G401 (cell line): ENCODE measurements at places on chromosomes 2 and 18.

GRCh38 chr2:99297994-99298393 lies 3.0 kb downstream of the LYG1 start:
- DNase-seq = no peak

GRCh38 chr2:3179208-3179607 lies 198.4 kb downstream of the EIPR1 start:
- DNase-seq = no peak

- no peak for DNase-seq
These were observed 48.9 kb upstream of the LRP1B start for GRCh38 chr2:142179686-142180085.

DNA sequence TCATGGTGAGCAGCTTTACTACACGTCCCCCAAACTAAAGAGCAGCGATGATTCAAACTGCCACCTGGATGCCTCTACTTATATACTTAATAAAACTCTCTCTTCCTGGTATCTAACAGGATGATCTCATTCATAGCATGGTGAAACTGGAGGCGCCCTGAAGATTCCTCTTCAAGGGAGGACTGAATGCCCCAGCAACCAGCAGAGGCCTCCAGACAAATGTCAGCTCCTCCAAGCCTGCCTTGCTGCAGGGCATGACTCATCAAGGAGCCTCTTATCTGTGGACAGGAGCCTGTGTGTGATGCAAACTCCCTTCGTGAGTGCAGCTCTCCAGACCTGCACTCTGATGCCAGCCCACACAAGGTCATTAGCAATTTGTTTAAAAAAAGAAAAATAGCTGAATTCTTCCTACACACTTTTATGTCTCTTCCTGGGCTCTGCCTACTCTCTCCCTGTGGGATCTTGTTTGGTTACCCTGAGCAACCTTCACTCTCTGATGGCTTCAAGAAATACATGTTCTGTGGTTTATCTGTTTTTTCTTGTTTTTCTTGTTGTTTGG lies 30.2 kb downstream of the LONRF2 start:
- DNase-seq = no peak

DNA sequence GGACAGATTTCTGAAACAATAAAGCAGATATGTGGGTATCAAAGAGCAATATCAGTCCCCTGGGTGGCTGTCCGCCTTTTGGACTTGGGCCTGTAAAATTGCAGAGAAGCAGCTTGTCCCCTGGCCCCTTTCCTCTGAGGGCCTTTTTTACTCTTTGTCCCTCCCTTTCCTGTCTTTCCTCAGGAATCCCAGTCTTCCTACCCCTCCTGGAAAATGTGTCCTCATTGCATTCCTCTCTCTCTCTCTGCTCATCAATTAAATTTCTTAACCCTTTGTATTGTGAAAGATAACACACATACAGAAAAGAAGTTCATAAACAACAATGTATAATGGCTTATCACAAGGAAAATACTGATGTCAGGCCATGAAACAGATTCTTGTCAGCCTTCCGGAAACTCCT lies 3.0 kb upstream of the GRB14 start:
- DNase-seq = no peak

GRCh38 chr18:75207310-75208154 lies 1.4 kb downstream of the PTGR3 start:
- DNase-seq = peak; percentile 45

- no peak for DNase-seq
These were observed 99.1 kb downstream of the MTX2 start for GRCh38 chr2:176368349-176368748.

GRCh38 chr2:62968168-62968567 lies 82.5 kb upstream of the OTX1 start:
- no peak for DNase-seq

- no peak for DNase-seq
These were observed 1491.2 kb downstream of the LRP1B start for GRCh38 chr2:140639628-140640027.

DNA sequence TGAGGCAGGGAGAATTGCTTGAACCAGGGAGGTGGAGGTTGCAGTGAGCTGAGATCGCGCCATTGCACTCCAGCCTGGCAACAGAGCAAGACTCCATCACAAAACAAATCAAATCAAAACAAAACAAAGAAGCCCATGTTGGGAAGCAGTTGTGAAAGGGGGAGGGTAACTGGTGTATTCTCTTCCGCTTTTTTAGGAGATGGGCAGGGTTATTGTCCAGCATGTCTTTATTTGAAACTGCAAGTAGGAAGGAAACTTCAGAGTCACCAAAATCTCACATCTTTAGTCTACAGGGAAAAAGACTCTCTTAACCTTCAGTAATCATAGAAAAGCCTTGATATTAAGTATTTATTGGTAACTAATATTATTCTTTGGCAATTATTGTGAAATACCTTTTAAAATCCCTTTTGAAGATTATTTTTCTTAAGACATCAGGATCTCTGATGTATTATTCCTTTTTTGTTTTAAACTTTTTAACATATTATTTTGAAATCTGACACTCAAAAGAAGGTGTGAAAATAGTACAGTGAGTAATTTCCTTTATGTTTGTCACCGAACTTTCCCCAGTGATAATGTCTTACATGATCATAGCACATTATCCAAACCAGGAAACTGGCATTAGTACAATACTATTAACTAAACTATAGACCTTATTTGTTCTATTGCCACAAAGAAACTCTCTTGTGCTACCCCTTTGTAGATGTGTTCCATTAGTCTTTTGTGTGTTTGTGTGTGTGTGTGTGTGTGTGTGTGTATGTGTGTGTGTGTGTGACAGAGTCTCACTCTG lies 84.3 kb upstream of the LTBP1 start:
- no peak for DNase-seq

DNA sequence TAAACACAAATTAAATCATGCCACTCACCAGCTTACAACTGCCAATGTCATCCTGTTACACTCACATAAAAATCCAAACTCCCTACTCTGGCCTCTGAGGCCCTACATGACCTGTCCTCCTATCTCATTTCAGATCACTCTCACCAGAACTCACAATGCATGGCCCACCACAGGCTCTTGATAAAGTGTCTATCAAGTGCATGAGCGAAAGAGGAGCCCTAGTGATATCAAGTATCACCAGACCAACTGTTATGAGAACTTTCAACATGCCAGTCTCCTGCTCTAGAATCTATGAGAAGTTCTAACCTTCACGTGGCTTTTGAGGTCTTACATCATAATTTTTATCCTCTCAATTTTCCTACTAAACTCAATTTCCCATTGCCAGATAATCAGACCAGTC lies 76.4 kb upstream of the CD226 start:
- DNase-seq = no peak

DNA sequence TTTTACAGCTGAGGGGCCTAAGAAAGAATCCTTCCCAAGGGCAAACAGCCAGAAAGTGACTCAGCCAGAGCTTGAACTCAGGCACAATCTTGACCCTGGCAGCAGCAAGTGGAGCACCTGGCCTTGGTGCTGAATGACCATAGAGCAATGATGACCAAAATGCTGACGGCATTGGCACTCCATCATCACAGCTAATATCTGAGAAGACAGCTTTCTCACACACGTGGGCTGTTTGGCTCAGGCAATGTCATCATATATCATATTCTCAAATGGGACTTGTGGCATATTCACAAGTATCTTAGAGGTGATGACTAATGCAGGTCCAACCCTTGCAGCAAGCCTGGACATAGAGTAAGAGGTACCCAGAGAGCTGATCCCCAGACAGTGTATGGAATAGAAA lies 443.9 kb upstream of the MYT1L start:
- no peak for DNase-seq

GRCh38 chr2:20168727-20169696 lies 55.9 kb downstream of the SDC1 start:
- DNase-seq = no peak

- no peak for DNase-seq
These were observed 593.9 kb downstream of the NYAP2 start for GRCh38 chr2:225993430-225993829.

DNA sequence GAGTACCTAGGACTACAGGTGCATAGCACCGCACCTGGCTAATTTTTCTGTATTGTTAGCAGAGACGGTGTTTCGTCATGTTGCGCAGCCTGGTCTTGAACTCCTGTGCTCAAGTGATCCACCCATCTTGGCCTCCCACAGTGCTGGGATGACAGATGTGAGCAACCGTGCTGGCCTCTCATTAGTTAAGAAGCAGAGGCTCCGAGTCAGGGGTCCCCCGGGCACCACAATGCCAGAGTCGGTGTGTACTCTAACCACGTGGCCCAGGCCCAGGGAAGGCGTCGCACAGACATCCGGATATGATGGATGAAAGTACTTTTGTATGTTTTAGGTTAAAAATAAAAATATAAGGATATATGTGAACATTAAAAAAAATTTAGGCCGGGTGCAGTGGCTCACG lies 28.3 kb upstream of the HPCAL1 start:
- DNase-seq = no peak

DNA sequence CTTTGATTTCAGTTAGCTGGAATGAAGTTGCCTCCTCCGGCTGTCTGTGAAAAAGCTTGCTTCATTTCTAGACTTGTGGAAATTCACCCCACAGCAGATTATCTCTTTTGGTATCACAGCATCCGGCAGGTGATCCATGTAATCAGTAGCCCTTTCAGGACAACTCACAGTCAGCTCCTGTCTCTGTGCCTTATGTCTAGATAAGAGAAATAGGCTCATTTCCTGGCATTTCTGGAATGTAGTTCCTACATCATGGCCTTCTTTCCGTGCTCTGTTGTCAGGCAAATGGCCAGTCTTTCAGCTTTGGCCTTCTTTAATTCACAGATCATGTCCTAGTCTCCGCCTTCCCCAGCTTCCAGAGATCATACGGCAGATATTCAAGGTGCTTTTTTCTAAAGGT lies 455.4 kb downstream of the NUP35 start:
- DNase-seq = no peak

- DNase-seq = no peak
These were observed 43.6 kb downstream of the EFEMP1 start for GRCh38 chr2:55879976-55880375.

DNA sequence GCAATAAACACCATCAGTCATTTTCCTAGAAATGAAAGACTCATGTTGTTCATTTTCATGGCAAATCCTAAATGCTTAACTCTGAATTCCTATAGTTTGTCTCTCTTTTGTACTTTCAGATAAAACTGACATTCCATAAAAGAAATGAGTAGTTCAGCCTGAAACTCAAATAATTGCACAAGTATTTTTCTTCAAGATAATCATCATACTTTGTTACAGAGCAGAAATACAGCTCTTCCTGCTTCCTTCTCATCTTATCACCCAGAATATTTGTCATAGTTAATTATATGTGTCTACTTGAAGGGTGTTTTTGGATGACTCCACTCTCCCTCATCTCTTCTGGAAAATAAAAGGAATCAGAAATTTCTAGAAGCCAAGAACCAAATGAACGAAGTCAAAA lies 141.1 kb downstream of the HNMT start:
- no peak for DNase-seq

DNA sequence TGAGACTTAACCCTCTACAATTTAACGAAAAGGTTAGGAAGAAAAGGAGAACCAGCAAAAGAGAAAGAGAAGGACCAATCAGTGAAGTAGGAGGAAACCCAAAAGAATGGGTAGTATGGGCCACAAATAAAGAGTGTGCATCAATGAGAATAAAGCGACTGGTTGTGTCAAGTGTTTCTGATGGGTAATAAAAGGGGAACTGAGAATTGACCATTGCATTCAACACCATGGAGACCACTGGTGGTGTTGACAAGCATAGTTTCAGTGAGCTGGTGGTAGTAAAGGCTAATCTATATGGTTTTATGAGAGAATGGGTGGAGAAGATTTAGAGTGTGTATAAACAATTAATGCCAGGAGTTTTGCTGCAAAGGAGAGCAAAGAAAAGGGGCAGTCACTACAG lies 75.4 kb downstream of the CSRNP3 start:
- DNase-seq = no peak

- DNase-seq = no peak
These were observed 12.1 kb upstream of the ERCC3 start for GRCh38 chr2:127305990-127306585.

DNA sequence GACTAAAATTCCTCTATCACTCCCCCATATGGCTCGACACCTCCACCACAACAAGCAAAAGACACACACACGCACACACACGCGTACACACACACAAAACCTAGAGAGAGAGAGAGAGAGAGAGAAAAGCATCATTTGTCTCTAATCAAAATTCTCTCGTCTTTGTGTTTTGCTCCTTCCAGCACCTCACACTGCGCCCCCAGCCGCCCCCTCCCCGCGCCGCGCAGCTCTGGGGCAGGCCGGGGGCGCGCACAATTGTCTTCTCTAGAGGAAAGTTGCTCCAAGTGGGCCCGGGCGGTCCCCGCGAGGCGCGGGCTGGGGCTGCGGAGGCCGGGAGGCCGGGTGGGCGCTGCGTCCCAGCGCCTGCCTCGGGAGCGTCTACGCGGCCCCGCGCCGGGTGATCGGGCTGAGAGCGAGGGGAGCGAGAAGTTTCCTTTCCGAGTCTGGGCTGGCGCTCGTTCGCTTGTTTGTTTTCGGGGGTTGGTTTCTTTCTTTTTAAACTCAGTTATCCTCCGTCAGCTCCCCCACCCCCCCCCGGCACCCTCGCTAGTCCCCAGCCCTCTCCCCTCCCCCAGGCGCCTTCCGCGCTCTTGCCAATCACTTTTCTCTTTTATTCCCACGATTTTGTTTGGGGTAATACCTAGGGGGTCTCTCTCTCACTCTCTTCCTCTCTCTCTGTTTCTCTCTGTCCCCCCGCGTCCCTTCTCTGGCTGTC lies 4.1 kb downstream of the ZEB2 start:
- DNase-seq = no peak

- DNase-seq = no peak
These were observed 40.1 kb downstream of the ARHGAP25 start for GRCh38 chr2:68774569-68775271.

DNA sequence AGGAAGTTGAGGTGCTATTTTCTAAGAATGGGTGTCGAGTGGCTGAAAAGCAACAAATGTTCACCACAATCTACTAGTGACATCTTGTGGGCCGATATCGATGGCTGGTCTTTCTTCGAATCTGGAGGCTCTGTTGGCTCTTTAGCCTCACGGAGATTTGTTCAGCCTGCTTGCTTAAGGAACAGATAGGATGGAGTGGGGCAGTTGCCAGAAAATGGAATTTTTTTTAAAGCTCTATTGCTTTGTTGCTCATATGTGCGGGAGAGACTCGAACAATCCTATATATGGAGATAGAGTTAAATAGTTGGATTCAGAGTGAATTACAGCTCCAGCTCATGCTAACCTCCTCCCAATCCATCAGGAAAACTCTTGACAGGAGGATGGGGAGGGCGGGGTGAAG lies 70.9 kb upstream of the LYPD6B start:
- peak; percentile 72 for DNase-seq

DNA sequence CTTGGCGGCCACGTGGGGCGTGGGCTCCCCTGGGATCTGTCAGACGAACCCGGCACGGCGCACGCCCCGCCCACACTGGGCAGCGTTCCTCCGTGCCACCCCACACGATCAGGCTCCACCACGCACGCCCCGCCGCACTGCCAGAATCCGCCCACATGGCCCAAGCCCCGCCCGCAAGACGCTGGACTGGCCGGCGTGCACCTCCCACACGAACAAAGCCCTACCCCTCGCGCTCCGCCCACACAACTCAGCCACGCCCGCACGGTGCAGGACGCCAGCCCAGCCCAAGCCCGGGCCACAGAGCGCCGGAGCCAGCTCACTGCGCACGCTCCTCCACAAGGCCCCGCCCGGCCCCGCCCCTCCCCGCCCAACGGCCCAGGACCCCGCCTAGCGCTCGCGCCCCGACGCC lies 555 bp downstream of the TMEM18 start:
- DNase-seq = peak; percentile 99
